ENCODE measurements at places on chromosomes 12 and 14.

GRCh38 chr14:87667659-87668058 lies 325.3 kb downstream of the GALC start:
- DNase-seq, result no peak

DNA sequence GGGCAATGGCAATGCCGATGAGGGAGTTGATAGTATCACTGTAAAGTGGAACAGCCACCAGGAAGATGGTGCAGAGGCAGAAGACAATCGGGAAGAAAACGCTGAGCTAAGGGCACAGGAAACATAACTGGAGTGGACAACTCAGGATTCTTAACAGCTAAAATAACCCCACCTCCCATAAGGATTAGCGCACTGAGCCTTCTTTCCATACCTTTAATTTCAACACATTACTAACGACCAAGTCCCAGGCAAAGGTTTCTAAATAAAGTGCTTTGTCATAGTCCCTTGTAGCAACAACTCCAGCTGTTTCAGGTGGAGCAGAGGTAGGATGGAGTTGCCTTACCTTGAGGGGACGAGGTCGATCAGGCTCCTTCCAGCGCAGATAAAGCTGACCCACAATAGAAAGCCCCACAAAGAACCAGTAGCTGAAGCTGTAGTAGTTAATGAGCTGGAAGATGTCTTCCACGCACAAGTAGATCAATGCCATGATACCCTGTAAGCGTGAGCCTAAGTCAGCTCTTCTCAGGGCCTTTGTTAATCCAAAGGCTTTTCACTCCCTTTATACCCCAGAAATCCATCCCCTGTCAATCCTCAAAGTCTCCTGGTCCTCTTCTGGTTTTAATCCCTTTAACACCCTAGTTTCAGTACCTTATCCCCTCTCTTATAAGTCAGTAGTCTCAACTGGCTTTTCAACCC lies 7.7 kb downstream of the OXA1L start:
- DNase-seq, result no peak

GRCh38 chr12:112226768-112227167 lies 101.4 kb downstream of the TRAFD1 start:
- DNase-seq, result no peak

- no peak for DNase-seq
These were observed 296.9 kb downstream of the PAWR start for GRCh38 chr12:79393842-79394241.

GRCh38 chr12:52147367-52147963 lies 44.3 kb downstream of the KRT80 start:
- DNase-seq, result no peak

DNA sequence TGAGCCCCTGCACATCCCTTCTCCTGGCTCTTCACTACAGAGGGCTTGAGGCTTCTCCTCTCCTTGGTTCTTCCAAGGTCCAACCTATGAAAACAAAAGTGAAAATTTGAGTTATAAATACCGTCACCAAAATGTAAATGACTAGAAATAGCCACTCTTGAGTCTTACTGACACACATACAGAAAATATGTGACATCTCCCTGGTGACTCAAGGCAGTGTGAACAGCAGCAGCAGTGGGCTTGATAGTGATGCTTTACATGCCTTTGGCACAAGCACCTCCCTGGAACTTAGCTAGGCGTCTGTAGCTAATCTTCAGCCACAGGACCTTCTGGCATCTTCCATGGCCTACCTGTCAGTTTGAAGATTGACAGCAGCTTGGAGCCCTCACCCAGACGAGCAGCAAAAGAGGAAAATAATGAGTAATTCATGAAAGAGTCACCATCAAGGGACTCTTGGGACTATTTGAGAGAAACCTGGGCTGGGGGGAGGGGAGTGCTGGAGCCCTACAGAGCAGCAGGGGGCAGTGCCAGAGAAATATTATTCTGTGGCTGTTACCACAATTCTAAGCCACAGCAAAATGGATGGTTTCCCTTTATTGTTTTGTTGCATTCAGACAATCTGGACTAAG lies 158.0 kb downstream of the KCNK10 start:
- DNase-seq, result no peak

DNA sequence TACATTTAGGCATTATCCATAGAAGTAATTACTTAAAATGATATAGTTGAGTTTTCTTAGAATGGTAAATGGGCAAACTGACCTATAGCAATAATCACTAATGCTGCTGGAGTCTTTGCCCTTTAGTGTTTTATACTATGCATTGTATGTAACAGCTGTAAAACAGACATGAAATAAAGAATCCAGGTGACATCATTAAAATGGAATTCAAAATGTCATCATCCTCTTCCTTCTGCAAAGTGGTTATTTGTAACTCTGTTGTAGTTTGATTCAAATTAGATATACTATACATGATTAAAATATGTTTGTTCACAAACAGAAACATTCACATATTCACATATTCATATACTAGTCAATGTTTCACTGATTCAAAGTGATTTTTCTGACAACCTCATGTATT lies 598.8 kb downstream of the SLC16A7 start:
- DNase-seq, result no peak

Data from activated T-cell treated with anti-CD3 and anti-CD28 coated beads, Interleukin-2, amount 50 U/mL, for 1 hour (primary cell).